Activated CD4-positive, alpha-beta T cell treated with anti-CD3 and anti-CD28 coated beads for 4 hours (primary cell): ENCODE measurements at places on chromosomes 1 and 21.

DNA sequence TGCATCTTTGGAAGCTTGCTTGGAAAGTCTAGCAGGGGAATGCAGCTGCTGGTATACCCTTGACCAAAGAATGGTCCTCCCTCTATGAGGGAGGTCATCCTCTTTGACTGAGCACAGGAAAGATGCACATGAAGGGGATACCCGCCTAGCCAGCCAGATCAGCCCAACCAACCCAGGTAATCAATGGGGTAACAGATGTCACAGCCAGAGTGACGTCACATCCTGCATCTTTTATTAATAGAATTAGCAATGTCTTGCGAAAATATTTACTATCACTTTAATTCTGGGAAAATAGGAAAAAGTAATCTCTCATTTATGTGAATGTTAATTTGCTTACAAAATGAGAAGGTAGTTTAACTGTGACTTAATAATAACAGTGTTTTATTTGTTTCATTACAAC lies 25.6 kb upstream of the PTBP2 start:
- DNase-seq: no peak

DNA sequence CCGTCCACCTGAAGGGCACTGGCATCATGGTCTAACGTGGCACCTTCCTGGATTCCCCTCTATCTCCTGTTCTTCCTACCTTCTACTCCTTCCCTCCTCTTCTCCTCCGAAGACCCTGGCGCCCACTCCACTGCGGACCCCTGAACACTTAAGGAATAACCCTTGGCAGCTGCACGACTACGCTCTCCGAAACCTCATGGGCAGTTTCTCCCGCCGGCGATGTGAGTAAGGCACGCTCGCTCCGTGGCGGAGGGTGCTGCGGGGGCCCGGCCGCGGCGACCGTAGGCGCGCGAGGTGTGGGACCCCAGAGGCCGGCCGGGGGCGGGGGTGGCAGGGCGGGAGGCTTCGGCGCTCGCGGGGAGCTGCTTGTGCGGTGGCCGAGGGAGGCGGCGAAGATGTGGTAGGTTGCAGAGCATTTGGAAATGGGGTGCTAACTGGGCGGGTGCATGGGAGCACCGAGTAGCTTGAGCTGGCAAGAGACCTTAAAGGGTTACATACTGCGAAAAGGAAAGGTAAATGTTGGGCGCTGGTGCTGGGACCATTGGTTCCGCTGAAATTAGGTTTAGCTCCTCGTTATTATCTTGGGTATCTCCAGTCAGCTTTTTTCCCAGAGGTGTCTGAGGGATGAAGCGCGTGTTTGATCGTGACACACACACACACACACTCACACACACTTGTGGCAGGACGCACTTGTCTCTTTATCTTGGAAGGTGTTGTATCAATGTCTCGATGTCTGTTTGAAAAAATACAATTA lies 876 bp downstream of the LRRC7 start:
- no peak for DNase-seq

- DNase-seq: no peak
These were observed 96.4 kb upstream of the PPP2R5A start for GRCh38 chr1:212188599-212189351.

GRCh38 chr1:36390411-36390810 lies 4.7 kb upstream of the STK40 start:
- no peak for DNase-seq

- no peak for DNase-seq
These were observed 21.2 kb downstream of the PGLYRP3 start for GRCh38 chr1:153291514-153291913.

GRCh38 chr1:15908597-15908996 lies 61.1 kb downstream of the SPEN start:
- DNase-seq: no peak

DNA sequence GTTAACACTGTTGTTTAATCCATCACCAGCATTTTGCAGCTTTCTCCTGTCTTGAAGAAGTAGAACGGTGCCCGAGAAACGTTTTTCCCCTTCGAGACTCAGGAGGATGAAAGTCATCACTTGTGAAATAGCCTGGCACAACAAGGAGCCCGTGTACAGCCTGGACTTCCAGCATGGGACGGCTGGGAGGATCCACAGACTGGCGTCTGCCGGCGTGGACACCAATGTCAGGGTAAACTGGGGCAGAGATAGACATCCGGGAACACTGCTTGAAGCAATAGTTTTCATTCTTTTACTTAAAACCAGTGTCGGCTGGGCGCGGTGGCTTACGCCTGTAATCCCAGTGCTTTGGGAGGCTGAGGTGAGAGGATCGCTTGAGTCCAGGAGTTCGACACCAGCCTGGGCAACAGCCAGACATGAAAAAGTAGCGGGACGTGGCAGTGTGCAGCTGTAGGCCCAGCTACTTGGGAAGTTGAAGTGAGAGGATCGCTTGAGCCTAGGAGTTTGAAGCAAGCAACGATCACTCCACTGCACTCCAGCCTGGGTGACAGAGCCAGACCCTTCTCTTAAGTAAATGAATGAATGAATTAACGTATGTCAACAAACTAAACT lies 945 bp downstream of the CHAF1B start:
- DNase-seq: no peak

- no peak for DNase-seq
These were observed 292.9 kb upstream of the DUSP10 start for GRCh38 chr1:222034790-222035189.

- no peak for DNase-seq
These were observed 58.1 kb downstream of the SYDE2 start for GRCh38 chr1:85142753-85143152.

- DNase-seq: peak; percentile 7
These were observed 60.8 kb upstream of the PGD start for GRCh38 chr1:10338047-10338446.

DNA sequence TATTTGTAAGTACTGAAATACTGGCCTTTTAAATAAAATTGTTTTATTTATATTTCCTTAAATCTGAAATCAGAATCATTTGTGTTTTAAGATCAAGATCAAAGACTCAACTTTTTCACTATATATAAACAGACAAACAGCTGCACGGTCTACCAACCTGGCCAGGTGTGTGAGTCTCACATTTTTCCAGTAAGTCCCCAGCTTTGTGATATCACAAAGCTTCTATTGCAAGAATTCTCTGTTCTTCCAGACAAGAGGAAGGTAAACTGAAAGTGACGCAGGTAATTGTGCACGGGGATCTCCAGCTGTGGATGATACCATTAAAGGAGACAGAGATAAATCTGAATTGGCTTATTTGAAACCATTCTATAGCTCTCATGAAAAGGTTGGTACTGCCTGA lies 41.2 kb upstream of the CYP2J2 start:
- no peak for DNase-seq

DNA sequence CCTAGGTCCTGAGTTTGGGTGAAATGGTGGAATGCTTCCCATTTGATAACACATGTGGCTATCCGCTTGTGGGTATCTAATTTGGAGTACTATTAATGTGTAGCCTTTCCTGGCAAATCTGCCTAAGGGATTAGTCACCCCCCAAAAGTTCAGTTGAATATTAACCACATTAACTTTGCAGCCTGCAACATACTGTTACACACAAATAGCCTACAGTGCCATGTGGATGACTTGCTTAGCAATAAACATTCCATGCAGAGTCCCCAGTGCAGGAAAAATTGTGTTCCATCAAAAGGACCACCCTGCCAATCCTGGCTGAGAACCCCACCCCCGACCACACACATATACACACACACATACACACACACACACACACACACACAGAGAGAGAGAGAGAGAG lies 303.3 kb upstream of the ESRRG start:
- no peak for DNase-seq

DNA sequence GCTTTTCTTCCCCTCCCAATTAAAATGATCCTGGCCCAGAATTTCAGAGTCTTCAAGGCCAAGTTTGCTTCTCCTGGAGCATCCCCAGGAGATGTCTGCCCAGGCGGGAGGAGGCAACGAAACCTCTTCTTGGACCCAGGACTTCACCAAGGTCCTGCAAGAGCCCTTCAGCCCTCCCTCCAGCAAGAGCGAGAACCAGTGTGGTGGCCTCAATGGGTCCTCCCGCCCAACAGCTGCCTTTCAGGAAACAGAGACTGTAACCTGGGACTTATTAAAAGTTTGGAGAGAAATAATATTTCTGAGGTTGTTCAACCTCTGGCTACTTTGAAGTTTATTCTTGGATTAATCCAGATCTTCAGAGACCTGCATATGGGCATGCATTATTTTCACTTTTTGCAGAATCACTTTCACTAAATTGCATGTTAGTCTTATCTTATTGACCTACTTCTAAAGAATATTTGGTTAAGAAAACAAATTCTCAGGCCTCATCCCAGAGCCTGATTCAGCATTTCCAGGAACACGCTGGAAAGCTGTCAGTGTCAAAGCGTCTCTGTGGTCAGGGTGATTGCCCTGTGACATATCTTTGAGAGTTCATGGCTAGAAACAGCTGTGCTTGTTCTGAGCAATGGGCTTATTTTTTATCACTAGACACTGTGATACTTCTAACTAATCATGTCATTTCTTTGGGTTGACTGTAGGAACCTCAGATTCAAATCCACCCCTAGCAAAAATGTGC lies 66.0 kb upstream of the CLDN14 start:
- DNase-seq: no peak

GRCh38 chr1:58845942-58846341 lies 62.1 kb upstream of the JUN start:
- no peak for DNase-seq

DNA sequence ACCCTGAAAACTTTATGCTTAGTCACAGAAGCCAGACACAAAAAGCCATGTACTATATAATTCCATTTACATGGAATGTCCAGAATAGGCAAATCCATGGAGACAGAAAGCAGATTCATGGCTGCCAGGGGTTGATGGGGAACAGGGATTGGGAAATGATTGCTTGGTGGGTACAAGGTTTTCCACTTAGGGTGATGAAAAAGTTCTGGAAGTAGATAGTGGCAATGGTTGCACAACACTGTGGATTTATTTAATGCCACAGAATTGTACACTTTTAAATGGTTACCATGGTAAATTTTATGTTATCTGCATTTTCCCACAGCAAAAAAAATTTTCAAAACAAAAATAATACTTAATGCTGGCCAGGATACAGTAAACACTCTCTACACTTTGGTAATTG lies 40.6 kb downstream of the ENAH start:
- no peak for DNase-seq

DNA sequence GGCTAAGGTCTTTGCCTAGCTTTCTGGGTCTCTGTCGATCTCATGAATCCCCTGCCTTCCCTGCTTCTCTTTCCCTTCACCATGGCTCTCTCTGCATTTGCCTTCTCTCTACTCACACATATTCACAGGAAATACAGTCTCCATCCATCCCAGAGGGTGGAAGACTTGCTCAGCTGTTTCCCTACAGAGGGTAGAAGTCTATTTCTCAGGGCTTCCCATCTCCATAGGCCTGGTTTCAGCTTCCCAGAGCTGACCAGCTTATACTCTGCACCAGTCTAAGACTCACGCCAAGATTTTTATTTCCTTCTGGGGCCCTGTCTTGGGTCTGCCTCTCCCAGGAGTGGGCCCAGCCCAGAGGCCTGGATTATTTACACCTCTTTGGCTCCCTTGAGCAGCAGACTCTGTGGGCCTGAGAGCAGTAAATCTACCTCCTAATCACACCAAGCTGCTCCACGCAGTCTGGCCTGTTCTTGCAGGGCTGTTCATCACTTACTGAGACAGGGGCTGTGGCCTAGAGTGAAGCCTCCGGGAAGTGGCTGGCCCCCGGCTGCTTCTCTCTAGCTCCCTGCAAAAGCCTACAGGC lies 102.5 kb downstream of the PLXNA2 start:
- no peak for DNase-seq

- DNase-seq: no peak
These were observed 2.0 kb downstream of the EDARADD start for GRCh38 chr1:236395947-236396664.

- DNase-seq: no peak
These were observed 73.1 kb upstream of the USP24 start for GRCh38 chr1:55288245-55288644.

GRCh38 chr1:180918519-180918918 lies 5.8 kb downstream of the KIAA1614 start:
- DNase-seq: no peak
